ENCODE measurements at places on chromosomes 13 and 19.
A peak's percentile ranks its signal among the peaks of the same experiment; 100 is the strongest.

GRCh38 chr13:84651288-84651687, 769.0 kb upstream of the SLITRK1 start:
- DNase-seq: no peak

DNA sequence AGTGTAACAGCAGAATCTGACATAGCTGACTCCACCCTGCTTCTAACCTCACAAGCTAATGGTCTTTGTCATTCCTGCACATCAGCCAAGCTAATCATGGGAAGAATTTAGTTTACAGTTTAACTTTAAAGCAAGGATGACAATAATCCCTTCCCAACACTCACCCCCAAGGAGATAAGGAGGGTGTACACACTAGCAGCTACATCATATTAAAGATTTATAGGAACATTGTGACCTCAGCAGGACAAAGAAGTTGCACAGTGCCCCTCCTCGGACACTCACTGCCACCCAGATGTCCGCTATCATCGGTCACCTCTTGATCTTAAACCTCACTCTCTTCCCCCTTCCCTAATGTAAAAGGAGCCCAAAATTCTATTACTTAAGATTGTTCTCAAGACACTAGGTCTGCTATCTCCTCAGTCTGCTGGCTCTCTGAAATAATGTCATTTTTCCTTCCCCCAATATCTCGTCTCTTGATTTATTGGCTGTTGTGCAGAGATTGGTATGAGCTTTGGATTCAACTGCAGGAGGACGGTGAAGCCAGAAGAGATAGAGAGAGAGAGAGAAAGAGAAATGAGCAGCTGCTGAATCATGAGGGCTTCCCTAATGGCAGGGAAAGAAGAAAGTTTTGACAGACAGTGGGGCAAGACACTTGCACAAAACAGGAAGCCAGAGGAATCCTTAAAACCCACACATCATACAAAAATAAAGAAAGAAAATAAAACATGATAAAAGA, 17.5 kb upstream of the FFAR2 start:
- DNase-seq: no peak

GRCh38 chr19:30862876-30863275, 486.4 kb downstream of the TSHZ3 start:
- DNase-seq: no peak

- DNase-seq: no peak
These were observed 70.0 kb downstream of the CHST8 start for GRCh38 chr19:33691736-33692135.

- no peak for DNase-seq
These were observed 160.6 kb upstream of the SOX1 start for GRCh38 chr13:111906306-111906705.

- DNase-seq: peak; percentile 28
These were observed 10.0 kb downstream of the DPF1 start for GRCh38 chr19:38213911-38214625.

- no peak for DNase-seq
These were observed 4.2 kb upstream of the CACNG7 start for GRCh38 chr19:53904909-53905308.

- peak; percentile 15 for DNase-seq
These were observed 125.7 kb upstream of the PEG3 start for GRCh38 chr19:56966225-56966696.

DNA sequence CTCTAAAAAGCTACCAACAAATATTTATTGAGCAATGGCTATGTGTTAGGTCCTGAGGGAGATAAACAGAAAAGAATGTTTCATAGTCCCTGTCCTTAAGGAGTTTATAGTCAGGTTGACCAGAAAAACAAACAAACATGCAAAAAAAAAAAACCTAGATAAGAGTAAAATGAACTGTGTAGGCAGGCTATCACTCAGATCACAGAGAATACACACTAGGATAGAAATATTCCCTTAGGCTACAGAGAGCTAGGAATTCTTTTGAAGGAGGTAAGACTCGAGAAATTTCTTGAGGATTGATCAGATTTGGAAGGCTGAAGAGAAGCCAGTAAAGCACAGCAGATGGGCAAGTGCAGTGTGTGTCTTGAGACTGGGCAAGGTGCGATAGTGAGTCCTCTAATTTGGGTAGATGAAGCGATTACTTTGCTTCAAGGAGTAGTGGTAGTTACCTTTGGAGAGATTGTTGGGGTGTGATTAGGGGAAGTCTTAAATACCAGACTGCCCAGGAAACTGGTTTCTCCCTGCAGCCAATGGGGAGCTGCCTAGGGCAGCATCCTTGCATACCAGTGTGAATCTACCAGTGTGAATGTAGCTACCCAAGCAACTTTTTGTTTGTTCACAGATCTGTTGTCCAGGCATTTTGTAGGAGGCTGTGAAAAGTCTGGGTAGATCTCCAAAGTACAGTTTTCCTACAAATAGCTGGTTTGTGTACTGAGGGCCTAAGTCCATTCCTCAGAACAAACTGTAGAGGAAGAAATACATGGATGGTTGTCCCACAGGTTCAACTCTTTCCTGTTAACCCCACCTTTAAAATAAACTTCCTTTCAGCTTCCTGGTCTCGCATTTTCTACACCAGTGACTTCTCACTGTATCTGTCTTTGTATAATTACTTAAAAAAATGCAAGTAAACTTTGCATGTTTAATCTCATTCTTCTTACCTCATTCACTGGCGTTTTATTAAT, 314.1 kb downstream of the KLF5 start:
- DNase-seq: no peak

DNA sequence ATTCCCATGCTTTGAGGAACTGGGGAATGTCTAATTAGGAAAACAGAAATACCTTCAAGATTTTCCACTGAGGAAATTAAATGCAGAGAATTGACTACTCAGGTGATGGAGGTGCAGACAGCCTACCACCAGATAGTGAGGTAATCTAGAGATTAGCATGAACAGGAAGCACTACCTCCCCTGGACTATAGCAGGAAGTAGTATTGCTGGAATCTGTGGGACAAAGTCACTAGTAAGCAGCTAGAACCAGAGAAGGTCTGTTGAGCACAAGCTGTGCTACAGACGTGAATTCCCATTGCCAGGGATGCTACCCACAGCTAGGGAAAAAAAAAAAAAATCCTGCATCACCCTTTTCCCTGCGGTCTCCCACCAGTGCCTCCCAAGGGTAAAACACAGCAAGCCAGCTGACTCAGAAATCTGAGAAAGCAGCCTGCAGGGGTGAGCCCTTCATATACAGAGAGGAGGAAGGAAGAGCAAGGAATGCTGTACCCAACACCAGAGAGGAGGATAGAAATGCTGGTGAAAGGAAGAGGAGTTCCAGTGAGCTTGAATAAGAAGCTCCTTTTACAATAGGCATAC, 10.2 kb downstream of the ENOX1 start:
- no peak for DNase-seq

- no peak for DNase-seq
These were observed 295.8 kb downstream of the FOXO1 start for GRCh38 chr13:40370661-40371060.

DNA sequence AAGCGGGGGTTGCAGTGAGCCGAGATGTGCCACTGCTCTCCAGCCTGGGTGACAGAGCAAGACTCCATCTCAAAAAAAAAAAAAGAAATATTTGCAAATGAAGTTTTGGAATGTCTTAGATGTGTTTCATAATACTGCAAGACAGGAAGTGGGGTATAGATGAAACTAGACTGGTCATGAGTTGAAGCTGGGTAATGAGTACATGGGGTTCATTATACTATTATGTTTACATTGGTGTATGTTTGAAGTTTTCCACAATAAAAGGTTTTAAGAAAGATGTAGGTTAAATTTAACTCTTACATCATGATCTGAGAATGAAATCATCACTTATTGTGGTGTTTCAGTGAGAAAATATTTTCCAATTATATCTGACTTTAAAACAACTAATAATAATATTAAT, 19.0 kb downstream of the FNDC3A start:
- DNase-seq: no peak

DNA sequence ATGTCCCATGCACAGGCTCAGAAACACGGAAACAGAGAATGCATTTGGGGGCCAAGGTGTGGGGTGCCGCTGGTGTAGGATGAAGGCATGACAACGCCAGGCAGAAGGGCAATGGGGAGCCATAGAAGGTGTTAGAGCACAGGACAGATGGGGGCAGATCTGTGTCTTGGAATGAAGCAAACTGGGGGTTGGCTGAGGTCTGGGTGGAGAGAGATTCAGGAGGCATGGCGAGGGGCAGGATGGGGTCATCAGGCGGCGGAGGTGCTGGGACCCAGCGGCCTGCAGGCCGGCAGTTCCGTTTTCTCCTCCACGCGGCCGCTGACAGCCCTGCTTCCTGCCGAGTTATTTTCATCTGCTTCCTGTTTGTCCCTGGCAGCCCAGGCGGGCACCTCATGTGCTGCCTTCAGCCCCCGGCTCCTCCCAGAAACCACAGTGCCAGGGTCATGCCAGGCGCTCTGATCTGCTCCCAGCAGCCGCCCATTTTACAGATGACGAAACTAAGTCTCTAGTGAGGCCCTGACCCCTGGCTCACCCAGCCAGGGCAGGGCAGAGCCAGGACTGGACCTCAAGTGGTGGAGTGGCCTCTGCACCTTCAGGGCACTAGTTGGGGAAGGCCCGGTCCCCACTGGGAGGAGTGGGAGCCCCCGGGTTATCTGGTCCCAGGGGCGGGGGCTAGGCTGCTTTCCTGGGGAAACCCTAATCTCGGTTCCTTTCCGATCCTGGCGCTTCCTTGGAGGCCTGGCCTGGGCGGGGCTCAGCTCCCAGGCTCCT, 2.2 kb downstream of the ARHGAP45 start:
- DNase-seq: no peak

- no peak for DNase-seq
These were observed 18.7 kb downstream of the PPP5C start for GRCh38 chr19:46365561-46365960.

DNA sequence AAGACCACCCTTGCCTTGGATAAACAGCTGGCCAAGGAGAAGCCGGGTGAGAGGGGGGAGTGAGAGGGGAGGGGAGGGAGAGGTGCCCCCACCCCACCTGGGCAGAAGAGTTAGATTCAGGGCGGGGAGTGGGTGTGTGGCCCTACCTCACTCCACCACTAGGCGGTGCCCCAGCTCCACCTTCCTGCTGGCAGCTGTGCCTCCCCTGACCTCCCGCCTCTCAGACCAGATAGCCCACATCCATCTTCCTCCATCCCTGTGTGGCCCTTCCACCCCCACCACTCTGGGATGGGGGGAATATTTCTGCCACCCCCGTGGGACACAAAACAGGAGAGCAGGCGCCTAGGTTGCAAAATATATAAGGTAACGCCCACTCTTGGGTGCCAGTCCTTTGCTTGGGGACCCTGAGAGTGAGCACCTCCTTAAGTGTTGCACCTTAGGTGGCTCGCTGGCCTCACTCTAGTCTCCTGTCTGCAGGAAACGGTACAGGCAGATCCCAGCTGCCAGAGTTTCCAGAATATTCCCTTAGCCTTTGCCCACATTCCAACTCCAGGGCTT, 13.8 kb upstream of the EHD2 start:
- peak; percentile 37 for DNase-seq

GRCh38 chr19:13149628-13150186, 468 bp downstream of the STX10 start:
- DNase-seq: peak; percentile 15

DNA sequence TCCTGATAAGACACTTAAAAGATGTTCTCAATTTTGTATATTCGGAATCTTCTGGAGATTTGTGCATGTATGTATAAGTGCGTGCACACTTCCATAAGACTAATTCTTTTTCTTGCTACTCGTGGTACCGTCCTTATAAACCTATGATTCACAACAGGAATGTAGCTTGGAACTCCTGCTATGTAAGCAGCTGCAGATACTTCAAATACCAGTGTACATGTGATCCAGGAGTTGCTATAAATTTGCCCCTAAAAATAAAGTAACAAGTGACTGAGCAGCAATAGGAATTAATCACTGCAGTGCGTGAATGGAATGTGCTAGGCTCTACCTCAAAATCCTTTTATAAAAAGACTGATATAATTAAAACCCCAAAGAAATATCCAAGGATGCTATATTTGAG, 214.9 kb downstream of the KLF5 start:
- DNase-seq: no peak

GRCh38 chr13:112069845-112070251, 2.9 kb downstream of the SOX1 start:
- DNase-seq: no peak

GRCh38 chr13:73240193-73240592, 181.4 kb downstream of the KLF5 start:
- no peak for DNase-seq

DNA sequence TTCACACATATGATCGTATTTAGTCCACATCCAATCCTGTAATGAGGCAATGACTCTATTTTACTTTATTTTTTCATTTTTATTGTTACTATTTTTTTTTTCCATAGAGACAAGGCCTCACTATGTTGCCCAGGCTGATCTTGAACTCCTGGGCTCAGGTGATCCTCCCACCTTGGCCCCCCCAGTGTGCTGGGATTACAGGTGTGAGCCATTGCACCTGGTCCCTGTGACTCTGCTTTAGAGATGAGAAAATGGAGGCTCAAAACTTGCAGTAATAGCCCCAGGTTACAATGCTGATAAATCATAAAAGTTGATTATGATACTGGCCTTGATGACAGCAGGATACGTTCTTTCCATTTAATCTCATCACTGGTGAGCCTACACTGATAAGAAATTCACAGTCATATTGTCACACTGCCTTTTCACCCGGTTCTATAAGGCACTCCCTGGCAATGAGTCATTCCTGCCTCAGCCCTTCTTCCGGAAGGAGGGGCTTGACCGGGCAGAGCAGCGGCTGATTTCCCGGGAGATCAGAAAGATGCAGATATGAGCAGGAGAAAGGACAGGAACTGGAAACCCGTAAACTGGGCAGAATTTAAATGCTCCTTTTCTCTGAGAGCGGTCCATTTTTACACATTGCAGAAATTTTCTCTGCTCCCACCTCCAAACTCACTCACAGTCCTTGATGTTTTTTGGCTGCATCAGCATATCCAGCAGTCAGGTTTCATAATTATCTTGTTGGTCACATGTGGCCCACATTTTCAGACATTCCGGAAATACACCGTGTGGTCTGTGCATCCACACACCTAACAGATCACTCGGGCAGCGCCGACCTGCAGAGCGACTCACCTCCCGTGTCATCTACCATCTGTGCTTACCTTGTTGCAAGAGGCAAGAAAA, 616.4 kb downstream of the EFNB2 start:
- DNase-seq: peak; percentile 23

GRCh38 chr19:6272411-6272791, 7.4 kb downstream of the MLLT1 start:
- no peak for DNase-seq

GRCh38 chr13:51697181-51697580, 106.8 kb downstream of the DHRS12 start:
- DNase-seq: no peak

GRCh38 chr13:106372199-106373155, 163.0 kb downstream of the EFNB2 start:
- no peak for DNase-seq

Data from NCI-H1417 (cell line).